Spleen (tissue), 13 donors: ENCODE measurements at places on chromosomes 4 and X. TPM values are rescaled to one million over a fixed set of nuclear protein-coding genes. Genes with fewer than 3 reads are reported as not detected.
A peak's percentile ranks its signal among the peaks of the same experiment; 100 is the strongest.

DNA sequence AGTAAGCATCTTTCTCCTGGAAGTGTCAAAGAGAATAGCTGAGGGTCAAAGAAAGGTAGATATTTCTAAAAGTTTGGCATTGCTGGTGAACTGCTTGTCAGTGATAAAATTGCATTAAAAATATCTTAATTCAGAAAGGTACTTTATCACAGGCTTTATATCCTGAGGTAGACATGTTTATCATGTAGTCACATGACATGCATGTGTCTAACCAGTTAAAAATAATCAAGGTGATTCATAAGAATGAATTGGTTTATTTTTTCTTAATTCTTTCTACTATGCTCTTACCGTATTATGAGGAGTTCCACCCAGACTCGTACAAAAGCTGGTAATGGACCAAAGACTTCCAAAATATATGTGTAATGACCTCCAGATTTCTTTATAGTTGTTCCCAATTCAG, 6.1 kb downstream of the SLC7A11 start:
- no peak overlapping the region for H3K27ac ChIP-seq
- no peaks in the 10 kb centered on the region for H3K36me3 ChIP-seq
- H3K27me3 ChIP-seq: no peaks in the 10 kb centered on the region
- no peaks in the 10 kb centered on the region for H3K4me1 ChIP-seq
- no peak overlapping the region for H3K4me3 ChIP-seq
- no peak for DNase-seq

- H3K36me3 ChIP-seq: no peaks in the 10 kb centered on the region
- no peak for DNase-seq
- no peak overlapping the region for H3K27ac ChIP-seq
- H3K4me1 ChIP-seq: no peaks in the 10 kb centered on the region
- no peak overlapping the region for H3K4me3 ChIP-seq
These were observed 78.4 kb downstream of the FAM9B start for GRCh38 chrX:8955511-8955910.

- H3K27ac ChIP-seq: no peak overlapping the region
- H3K4me1 ChIP-seq: no peaks in the 10 kb centered on the region
- H3K36me3 ChIP-seq: no peaks in the 10 kb centered on the region
- H3K27me3 ChIP-seq: no peaks in the 10 kb centered on the region
These were observed 207.9 kb upstream of the FAM241A start for GRCh38 chr4:111937368-111937767.

- no peak overlapping the region for H3K4me3 ChIP-seq
- peaks cover 5% of the 10 kb centered on the region for H3K4me1 ChIP-seq
- no peak overlapping the region for H3K27ac ChIP-seq
- no peaks in the 10 kb centered on the region for H3K27me3 ChIP-seq
- DNase-seq: no peak
- H3K36me3 ChIP-seq: no peaks in the 10 kb centered on the region
These were observed 39.6 kb downstream of the RPS6KA3 start for GRCh38 chrX:20227116-20227515.

DNA sequence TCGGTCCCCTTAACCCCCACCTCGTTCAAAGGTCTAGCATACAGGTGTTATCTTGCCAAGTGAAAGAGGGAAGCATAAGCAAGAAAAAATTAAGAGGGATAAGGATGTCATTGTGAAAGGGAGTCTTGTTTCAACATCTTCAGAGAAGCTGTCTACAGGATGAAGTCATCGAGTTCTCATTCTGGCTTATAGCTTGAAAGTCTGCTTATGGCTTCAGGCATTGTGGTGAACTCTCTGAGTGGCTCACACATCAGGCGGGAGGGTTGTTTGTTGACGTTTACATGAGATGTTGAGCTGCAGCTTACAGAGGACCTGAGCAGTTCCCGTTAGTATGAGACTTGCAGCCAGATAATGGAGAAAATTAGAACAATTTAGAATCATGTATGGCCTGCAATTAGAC, 16.6 kb downstream of the MAGEA9B start:
- no peaks in the 10 kb centered on the region for H3K36me3 ChIP-seq
- H3K27ac ChIP-seq: no peak overlapping the region
- no peaks in the 10 kb centered on the region for H3K27me3 ChIP-seq
- no peaks in the 10 kb centered on the region for H3K4me1 ChIP-seq
- no peak overlapping the region for H3K4me3 ChIP-seq
- no peak for DNase-seq

DNA sequence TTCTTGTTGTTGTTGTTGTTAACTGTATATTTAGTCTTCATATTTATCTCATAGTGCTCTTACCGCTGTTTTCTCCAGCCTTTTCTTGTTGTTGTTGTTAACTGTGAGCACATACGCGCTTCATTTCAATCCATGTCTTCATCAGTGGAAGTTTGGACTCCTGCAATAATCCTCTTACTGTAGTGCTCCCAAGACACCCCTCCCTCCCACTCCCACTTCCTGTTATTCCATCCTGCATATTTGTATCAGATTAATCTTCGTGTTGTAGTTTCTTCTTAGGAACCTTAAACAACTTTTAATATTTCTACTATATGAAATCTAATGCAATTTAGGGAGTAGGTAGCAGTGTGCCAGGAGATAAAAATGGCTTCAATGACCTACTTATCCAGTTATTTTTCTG, 674.8 kb downstream of the RAPGEF2 start:
- H3K27ac ChIP-seq: no peak overlapping the region
- no peaks in the 10 kb centered on the region for H3K36me3 ChIP-seq
- no peaks in the 10 kb centered on the region for H3K27me3 ChIP-seq
- DNase-seq: no peak

DNA sequence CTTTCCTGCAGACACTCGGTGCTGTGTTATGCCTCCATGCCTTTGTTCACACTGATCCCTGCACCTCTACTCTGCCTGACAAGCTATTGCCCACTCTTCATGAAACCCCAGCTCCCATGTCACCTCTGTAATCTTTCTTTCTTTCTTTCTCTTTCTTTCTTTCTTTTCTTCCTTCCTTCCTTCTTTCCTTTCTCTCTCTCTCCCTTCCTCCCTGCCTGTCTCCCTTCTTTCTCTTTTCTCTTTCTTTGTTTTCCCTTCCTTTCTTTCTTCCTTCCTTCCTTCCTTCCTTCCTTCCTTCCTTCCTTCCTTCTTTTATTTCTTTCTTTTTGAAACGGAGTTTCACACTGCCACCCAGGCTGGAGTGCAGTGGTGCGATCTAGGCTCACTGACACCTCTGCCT, 12.5 kb downstream of the GJB1 start:
- no peaks in the 10 kb centered on the region for H3K27me3 ChIP-seq
- H3K4me1 ChIP-seq: no peaks in the 10 kb centered on the region
- no peak for DNase-seq
- no peak overlapping the region for H3K4me3 ChIP-seq

DNA sequence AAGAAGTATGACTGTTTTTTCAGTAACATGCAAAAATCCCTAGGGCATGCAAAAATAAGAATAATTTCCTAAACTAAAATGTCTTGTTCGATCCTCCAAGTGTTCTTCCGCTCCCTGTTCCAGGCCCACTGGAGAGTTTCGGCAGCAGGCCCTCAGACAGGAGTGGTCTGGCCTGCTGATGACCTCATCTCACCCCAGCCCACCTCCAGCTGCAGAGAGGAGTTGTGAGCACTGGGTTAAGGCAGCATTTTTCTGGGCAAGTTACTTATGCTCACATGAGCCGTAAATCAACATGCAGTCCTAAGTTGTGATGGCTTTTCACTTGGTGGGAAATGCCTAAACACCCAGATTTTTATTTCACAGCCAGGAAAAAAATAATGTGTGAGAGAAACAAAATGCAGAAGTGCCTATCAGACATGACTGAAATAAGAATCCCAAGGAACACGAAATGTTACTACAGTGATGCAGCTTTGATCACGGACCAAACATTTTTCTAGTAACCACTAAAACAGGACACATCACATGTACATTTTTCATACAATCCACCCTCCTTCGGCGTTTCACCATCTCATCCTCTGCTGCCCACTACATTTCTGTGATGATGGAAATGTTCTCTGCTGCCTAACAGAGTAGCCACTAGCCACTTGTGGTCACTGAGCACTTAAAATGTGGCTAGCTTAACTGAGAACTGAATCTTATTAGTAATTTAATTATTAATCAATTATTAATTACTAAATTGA, 153.3 kb upstream of the TBL1X start:
- H3K4me1 ChIP-seq: no peaks in the 10 kb centered on the region
- H3K36me3 ChIP-seq: no peaks in the 10 kb centered on the region
- no peak overlapping the region for H3K4me3 ChIP-seq
- no peaks in the 10 kb centered on the region for H3K27me3 ChIP-seq
- no peak for DNase-seq

DNA sequence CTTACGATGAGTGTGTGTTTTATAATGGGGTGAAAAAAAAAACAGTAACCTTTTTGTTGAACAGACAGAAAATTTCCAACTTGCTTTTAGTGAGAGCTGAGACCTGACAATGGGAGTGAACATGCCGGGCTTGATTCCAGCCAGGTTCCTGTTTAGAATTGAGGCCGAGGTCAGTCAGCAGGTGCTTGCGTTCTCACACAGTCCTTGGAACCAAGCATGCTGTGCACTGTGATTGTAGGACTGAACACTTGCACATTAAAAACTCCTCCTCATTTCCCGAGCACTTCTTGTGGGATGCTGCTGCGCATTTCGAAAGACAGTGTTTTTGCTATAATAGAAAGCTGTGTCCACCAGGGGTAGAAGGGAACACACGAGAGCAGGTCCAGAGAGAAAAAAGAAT, 51.8 kb downstream of the TMEM131L start:
- peaks cover 22% of the 10 kb centered on the region for H3K36me3 ChIP-seq
- H3K27me3 ChIP-seq: no peaks in the 10 kb centered on the region
- DNase-seq: no peak
- no peak overlapping the region for H3K4me3 ChIP-seq
- peak overlapping the region; percentile 32 for H3K27ac ChIP-seq

The GPRASP1 gene
- 12.7 TPM for total RNA-seq

The C4orf50 gene
- total RNA-seq: 0.83 TPM

The HOPX gene
- total RNA-seq: 20.4 TPM

The PPBP gene
- total RNA-seq: 200 TPM
